ENCODE measurements at places on chromosomes 7 and 10. TPM values are rescaled to one million over a fixed set of nuclear protein-coding genes. Genes with fewer than 3 reads are reported as not detected.

Gene TMEM209
- total RNA-seq, result 22.0 TPM

Gene ARHGEF35
- 6.2 TPM for total RNA-seq

Gene IRF5
- 2.3 TPM for total RNA-seq

Gene PRKCQ
- 8.7 TPM for total RNA-seq

Gene NRAP
- 13.0 TPM for total RNA-seq

Gene ERV3-1
- total RNA-seq, result 49.9 TPM

Gene ACSM6
- total RNA-seq, result not detected

Gene SLC13A1
- total RNA-seq, result not detected

Gene HTR5A
- total RNA-seq, result 0.22 TPM

Gene KLHL7
- 119 TPM for total RNA-seq

Gene TYSND1
- 15.7 TPM for total RNA-seq

Gene ZNF503
- total RNA-seq, result 13.6 TPM

Gene TSPAN13
- 26.9 TPM for total RNA-seq

Gene NXPH1
- 1.6 TPM for total RNA-seq

Gene INSIG1
- 90.6 TPM for total RNA-seq

Gene SUN3
- total RNA-seq, result not detected

Gene RET
- total RNA-seq, result 4.5 TPM

Gene CXCL12
- total RNA-seq, result 117 TPM

Gene OPN1SW
- 35.2 TPM for total RNA-seq

Gene GAD2
- 12.4 TPM for total RNA-seq
